ENCODE measurements at places on chromosomes 5 and 9.
A peak's percentile ranks its signal among the peaks of the same experiment; 100 is the strongest.

DNA sequence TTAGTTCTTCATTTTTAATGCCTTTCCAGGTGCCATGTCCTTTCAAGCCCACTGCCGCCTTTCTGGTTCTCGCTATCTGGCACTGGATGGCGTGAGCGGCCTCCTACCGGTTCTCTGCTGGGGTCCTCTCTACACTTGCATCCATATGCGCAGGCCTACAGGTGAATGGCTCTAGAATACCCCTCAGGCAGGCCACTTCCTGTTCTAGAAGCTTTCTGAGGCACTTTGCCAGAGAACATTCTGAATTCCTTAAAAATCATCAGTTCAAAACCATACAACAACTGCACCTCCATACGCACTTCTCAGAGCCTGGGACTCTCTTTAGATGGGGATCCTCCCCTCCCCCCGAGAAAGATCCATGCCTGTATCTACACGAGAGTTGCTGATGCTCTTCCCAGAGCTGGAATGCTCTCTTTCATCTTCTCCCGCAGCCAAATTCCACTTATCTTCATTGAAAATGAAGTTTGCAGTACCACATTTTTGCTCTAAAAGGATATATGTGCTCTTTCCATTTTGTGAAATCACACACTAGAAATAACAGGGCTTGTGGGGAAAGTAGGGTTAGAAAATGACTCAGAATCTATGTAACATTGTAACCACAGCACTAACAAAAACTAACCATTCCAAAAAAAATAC lies 1.4 kb upstream of the LHFPL2 start:
- peak; percentile 48 for DNase-seq

GRCh38 chr5:172901788-172902496 lies 57.3 kb upstream of the RPL26L1 start:
- peak; percentile 91 for DNase-seq

DNA sequence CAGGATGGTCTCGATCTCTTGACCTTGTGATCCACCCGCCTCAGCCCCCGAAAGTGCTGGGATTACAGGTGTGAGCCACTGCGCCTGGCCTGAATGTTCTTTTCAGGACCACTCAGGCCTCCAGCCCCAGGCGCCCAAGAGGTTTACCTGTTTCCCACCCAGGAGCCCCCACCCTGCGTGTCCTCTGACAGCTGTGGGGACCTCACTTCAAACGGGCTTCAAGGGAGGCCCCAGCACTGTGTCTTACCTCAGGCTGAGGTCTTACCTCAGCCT lies 19.1 kb upstream of the SLC6A19 start:
- DNase-seq: no peak

GRCh38 chr9:116524778-116525470 lies 162.2 kb upstream of the TRIM32 start:
- no peak for DNase-seq

- DNase-seq: peak; percentile 63
These were observed 661.8 kb downstream of the DTWD2 start for GRCh38 chr5:118326481-118327045.
